SW 1271 (cell line): ENCODE measurements at places on chromosomes 7 and 10.

GRCh38 chr10:71753091-71753959, 20.0 kb downstream of the VSIR start:
- DNase-seq: no peak

- DNase-seq: no peak
Measured at GRCh38 chr10:116466715-116467422, 39.2 kb downstream of the PNLIPRP3 start.

DNA sequence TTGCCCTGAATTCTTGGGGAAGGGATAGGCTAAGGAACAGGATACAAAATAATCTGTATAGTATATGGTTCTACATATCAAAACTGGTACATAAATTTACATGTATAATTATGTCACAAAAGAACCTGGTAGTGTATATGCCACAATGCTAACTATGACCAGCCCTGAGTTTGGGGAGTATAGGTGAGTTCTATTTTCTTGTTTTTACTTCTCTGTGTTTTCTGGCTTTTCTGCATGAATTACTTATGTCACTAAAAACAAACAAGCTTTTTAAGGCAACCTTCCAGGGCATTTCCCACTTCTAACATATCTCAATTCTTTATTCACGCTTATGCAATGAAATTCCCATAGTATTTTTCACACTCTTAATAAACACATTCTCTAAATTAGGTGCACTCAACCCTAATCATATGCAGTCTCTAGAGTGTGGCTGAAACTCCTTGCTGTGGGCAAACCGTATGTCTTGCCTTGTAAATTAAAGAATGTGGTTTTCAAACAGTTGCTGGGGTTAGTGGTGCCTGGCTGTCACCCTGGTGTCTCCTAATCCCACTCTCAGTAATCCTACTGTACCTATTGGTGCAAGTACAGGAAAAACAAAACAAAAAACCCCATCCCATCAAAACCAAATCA, 14.0 kb upstream of the INSIG1 start:
- no peak for DNase-seq

- DNase-seq: no peak
Measured at GRCh38 chr7:25831831-25832411, 320.1 kb upstream of the NFE2L3 start.

DNA sequence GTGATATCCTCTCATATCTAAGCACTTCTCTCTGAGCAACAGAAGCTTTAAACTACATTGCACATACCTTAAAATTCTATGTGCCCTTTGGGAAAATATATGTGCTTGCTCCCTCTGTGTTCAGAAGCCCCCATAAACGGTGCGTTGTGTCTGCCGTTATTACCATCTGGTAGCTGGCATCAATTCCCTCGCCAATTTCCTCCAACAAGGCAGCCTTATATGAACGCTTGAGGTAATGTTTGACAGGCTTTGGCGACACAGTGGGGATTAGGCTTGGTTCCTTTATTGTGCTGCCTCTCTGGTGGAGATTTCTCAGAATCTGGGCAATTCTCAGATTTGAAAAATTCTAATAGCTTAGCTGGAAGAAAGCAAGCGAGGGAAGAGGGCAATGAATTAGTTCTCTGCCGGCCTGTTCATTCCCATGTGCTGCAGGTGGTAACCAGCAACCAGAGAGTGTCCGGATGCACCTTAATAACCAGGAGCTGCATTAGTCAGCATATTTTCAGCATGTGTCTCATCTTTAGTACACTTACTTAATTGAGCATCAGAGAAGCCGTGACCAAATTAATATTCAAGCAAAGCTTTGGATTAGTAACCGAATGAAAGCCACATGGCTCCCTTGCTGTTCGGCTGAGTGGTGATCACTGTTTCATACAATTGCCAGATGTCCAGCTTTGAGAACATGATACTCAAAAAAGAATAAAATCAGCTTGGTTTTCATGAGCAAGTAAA, 7.3 kb upstream of the PPP1R17 start:
- DNase-seq: no peak

DNA sequence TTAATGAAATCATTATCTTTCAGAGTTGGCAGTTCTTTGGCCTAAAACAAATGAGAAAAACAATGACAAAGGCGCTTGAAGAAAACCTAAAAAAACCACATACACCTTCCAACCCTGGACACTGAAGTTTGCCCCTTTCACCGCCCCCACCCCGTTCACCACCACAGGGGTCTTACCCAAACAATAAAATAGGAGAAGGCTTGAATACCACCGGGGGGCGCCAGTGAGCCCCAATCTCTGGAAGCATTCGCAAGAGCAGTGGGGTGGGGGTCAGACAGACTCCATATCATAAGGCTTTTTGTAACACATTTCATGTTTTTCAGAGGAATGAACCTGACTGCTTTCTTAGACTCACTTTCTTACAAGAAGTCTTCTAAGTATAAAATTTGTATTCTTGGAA, 163.6 kb downstream of the PIP4K2A start:
- DNase-seq: no peak

DNA sequence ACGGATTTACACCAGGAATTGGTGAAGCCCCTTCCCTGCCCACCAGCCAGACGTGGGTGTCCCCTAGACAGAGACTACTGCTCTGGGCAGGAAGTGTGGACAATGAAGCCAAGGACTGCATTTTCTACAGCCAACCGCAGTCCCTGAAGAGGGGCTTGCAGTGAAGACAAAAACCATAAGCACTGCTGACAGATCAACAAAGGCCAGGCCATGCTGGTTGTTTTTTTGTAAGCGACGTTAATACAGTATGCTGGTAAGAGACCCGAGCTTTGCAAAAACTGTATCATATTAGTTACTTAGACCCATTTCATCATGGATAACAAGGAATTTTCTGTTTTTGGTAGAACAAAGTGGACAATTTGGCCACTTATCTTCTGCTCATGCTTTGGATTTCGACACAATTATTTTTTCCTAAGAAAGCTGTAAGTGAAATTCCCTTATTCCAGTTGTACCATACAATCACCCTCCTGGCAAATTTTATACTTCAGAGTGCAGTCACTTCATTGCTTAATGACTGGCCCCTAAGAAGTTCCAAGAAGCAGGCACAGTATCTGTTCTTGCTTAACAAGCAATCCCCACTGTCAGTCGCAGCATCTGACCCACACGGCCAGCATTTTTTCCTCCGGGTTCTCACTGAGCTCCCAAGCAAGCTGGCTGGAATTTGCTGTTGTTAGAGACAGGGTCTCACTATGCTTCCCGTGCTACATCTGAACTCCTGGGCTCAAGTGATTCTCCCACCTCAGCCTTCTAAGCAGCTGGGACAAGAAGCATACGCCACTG, 163.5 kb downstream of the PARD3 start:
- DNase-seq: no peak

DNA sequence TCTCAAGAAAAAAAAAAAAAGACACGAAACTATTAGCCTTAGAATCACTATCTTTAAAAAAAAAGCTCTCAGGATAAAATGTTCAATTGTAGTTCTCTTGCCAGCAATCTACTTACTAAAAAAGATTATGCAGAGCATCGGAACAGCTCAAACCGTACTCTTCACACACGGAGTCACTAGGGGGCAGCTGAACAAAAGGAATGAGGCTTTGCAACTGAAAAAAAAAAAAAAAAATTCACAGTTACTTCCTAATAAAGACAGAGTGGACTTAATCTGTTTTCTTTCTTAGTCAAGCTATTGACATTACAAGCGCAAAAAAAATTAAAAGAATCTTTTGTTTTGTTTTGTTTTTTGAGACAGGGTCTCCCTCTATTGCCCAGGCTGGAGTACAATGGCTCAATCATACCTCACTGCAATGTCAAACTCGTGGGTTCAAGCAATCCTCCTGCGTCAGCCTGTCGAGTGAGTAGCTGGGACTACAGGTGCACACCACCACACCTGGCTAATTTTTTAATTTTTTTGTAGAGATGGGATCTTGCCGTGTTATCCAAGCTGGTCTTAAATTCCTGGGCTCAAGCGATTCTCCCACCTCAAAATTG, 11.5 kb downstream of the PMS2 start:
- peak; percentile 81 for DNase-seq
